ENCODE measurements at places on chromosomes 11 and 22.
A peak's percentile ranks its signal among the peaks of the same experiment; 100 is the strongest.

GRCh38 chr11:112537846-112538330, 277.2 kb upstream of the PLET1 start:
- no peak for DNase-seq

GRCh38 chr11:20310137-20310536, 53.4 kb upstream of the HTATIP2 start:
- no peak for DNase-seq

- DNase-seq: no peak
These were observed 625.9 kb downstream of the TBC1D22A start for GRCh38 chr22:47388331-47388730.

DNA sequence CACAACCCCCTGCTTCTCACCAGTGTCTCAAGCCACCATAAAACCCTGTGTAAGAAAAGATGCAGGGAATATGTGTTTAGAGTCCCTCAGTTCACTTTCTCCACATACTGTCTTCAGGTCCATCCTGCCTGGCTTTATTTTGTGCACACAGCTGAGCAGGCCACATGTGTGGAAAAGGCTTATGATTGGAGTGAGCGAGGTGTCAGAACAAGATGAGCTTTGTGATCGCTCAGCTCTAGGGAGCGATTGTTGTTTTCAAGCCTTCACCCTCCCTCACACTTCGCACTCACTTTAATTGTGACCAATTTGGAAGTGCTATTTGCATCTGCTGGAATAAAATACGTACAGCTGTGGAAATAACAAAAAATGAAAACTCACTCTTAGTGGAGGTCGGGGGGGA, 931.1 kb upstream of the TENM4 start:
- no peak for DNase-seq

GRCh38 chr11:94853836-94854235, 85.7 kb downstream of the AMOTL1 start:
- DNase-seq: no peak

GRCh38 chr11:57251491-57252104, 14.5 kb upstream of the APLNR start:
- peak; percentile 42 for DNase-seq

DNA sequence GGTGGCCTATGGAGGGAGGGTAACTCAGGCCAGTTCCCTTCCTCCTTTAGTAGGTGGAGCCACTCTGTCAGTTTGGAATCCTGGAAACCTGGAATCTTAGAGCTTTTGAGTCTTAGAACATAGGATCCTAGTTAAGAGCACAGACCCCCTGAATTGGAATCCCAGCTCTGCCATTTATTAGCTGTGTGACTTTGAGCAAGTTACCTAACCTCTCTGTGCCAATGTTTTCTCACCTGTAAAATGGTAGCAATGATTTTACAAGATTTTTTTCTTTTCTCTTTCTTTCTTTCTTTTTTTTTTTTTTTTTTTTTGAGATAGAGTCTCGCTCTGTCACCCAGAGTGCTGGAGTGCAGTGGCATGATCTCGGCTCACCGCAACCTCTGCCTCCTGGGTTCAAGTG, 17.1 kb upstream of the CACNA1I start:
- no peak for DNase-seq

GRCh38 chr22:36155702-36156101, 4.9 kb downstream of the APOL3 start:
- no peak for DNase-seq

DNA sequence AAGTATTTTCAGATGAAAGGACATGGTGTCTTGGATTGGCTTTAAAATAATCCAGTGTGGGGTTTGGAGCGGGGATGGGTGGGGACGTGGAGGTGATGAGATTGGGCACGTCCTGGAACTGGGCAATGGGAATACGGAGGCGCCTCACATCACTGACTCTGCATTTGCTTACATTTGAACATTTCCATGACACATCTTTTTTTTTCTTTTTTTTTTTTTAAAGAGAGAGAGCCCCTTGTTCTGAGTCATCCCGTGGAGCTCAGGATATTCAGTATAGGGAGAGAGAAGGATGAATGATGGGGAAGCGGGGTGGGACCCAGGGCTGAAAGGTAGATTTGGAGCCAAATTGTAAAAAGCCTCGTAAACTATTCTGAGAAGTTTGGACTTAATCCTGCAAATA, 142.7 kb downstream of the FBXO7 start:
- peak; percentile 49 for DNase-seq

GRCh38 chr11:2887515-2888195, 2.1 kb upstream of the CDKN1C start:
- no peak for DNase-seq

DNA sequence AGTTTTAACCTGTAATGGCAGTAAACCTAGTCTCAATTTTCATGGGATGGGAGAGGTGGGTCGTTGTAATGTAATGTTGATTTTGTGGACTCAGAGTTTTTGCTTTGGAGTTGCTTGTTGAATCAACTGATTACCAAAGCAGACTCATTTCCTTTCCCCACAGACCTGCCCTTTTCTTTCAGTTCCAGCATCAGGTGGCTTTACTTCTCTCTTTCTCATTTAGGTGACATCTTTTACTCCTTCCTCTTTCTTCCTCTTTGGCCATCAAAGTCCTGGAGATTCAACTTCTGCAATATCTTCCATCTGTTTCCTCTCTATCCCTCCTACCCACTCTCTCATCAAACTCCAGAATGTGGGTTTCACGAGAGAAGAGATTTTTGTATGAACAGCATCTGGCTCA, 313.9 kb downstream of the TMEM135 start:
- DNase-seq: no peak

GRCh38 chr11:33779849-33780528, 5.7 kb upstream of the FBXO3 start:
- DNase-seq: peak; percentile 85

GRCh38 chr22:29716814-29717545, 2.8 kb upstream of the CABP7 start:
- DNase-seq: peak; percentile 65

GRCh38 chr22:21917181-21917958, 35.3 kb downstream of the PPM1F start:
- DNase-seq: no peak

- DNase-seq: no peak
These were observed 35.6 kb upstream of the EHF start for GRCh38 chr11:34585304-34585734.

DNA sequence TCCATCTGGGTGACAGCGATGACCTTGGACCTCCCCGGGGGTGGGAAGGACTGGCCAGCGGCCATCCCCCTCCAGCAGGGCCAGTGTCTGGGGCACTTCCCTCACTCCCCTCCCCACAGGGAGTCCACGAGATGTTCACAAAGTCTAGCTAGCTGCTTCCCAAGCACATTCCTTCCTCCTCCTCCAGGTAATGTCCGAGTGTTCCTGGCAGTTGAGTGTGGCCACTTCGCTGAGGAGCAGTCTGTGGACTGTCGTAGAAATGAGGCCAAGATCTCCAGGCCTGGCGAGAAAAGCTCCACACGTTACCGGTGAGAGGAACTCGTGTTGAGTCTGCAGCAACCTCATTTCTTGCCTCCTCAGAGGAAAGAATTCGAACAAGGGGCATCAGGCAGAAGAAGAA, 425.5 kb downstream of the BRD1 start:
- no peak for DNase-seq

DNA sequence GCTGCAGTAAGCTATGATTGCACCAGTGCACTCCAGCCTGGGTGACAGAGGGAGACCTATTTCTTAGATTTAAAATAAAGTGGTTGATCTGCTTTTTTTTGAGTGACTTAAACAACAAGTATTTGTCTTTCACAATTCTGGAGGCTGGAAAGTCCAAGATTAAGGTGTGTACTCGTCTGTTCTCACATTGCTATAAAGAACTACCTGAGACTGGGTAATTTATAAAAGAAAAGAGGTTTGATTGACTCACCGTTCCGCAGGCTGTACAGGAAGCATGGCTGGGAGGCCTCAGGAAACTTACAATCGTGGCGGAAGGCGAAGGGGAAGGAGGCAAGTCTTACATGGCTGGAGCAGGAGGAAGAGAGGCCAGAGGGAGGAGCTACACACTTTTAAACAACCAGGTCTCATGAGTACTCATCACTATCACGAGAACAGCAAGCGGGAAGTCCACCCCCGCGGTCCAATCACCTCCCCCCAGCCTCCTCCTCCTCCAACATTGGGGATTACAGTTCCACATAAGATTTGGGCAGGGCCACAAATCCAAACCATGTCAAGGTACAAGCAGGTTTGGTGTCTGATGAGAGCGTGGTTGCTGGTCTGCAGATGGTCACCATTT, 19.7 kb upstream of the OSBPL5 start:
- no peak for DNase-seq

GRCh38 chr22:27435844-27436576, 365.5 kb downstream of the MN1 start:
- peak; percentile 60 for DNase-seq

DNA sequence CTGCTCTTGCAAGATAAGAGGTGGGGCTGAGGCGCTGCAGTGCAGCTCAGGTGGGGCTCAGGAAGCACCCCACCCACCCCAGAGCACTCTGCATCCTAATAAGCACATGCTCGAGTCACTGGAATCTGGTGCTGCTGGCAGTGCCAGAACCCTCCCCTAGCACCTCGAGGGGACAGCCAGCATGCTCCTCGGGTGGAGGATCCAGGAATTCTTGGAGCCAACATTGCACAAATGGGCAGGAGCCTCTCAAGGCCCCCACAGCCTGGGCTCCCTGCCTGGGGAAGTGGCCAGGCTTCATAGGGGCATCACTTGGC, 27.5 kb upstream of the CABP7 start:
- DNase-seq: no peak

DNA sequence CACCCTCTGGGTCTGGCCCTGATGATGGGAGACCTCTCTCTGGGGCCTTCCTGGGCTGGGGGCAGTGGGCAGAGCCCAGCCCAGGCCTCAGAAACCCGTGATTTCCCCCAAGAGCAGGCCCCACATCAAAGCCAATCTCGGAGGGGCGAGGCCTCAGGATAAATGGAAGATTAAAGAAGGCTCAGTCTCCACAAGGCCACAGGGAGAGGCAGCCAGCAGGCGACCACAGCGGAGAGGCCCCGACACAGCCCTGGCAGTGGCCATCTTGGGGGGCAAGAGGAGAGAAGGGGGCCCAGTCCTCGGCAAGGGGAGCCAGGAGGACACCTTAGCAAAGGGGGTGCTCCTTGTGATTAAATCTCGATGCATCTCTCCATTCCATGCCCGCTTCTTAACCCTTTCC, 12.5 kb upstream of the CREB3L1 start:
- DNase-seq: no peak

DNA sequence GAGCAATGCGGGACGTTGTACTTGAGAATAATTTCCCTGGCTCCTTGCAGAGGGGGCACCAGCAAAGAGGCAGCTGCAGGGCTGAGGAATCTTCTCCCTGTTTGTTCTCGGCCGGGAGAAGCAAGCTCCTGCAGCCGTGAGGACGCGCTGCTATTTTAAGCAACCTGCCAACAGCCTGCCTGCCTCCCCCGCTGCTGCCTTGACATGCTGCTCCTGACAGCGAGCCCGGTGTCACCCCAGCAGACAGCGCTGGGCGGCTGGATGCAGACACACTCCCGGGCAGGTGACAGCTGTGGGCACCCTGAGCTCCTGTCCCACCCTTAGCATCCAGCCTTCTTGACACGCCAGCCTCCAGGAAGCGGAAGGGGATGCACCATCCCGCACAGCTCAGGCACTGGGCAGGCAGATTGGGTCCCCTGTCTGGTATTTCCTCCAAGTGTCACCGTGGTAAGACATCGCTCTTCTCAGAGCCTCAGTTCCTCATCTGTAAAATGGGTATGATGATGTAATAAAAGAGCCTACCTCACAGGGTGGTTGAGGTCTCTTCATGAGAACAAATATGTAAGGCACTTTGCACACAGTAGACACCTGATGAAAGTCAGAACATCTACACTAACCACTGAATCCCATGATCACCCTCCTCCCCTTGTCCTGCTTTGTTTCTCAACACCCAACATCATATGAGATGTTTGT, 530.6 kb downstream of the MN1 start:
- DNase-seq: peak; percentile 47

- no peak for DNase-seq
These were observed 11.8 kb upstream of the FBLN1 start for GRCh38 chr22:45490836-45491235.

GRCh38 chr11:44515048-44515447, 50.4 kb upstream of the CD82 start:
- DNase-seq: no peak

DNA sequence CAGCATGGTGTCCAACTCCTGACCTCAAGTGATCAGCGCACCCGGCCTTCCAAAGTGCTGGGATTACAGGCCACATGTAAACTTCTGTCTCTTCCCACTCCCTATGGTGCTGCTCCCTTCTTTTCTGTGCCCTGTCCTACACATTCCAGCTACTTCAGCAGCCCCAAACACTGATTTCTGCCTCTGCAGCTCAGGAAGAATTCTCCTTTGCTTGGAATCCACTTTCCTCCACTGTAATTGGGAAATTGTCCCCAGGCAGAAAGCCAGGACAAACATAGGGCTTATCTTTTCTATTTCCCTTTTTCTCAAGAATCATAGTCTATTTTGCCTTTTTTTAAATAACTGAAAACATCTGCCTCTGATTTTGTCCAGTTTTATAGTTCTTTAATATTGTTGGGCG, 21.3 kb upstream of the DRG1 start:
- peak; percentile 26 for DNase-seq

- no peak for DNase-seq
These were observed 123.4 kb upstream of the CSNK2A3 start for GRCh38 chr11:11476499-11476898.

DNA sequence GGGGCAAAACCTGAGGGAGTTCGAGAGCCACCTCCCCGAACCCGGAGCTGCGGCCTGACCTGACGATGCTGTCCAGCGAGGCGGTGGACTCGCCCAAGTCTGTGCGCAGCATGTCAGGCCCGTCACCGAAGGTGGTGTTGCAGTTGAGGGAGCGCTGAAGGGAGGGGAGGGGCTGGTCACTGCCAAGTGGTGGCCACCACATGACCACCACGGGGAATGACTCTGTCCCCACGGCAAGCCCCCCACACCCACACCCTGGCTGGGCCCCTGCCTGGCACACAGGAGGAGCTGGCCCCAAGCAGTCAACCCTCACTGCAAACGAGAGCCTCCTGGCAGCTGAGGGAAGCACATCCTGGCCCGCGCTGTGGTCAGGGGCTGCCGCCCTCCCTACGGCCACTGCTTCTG, 30.8 kb downstream of the TRMU start:
- no peak for DNase-seq

- no peak for DNase-seq
These were observed 19.0 kb downstream of the RFPL3 start for GRCh38 chr22:32376681-32377080.

DNA sequence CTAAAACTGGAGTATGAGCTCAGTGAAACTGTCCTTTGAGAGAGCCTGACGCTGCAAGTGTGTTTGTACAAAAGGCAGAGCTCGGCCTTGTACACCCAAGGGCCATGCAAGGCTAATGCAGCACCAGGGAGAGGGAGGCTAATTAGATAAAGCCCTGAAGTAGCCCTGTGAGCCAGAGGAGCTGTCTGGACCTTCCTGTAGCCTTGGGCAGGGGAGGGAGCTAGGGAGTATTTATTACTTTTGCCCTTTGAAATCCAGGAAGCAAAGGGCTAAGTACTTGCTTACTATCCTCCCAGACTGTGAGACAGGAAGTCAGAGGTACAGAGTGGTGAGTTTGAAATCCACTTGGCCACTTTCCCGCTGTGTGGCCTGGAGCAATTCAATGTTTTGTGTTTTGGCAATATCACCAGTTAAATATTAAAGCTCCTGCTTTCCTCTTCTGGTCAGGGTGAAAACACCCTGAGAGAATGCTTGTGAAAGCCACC, 10.2 kb upstream of the LDHA start:
- peak; percentile 75 for DNase-seq

- peak; percentile 32 for DNase-seq
These were observed 11.8 kb downstream of the TBC1D10A start for GRCh38 chr22:30314915-30315314.

- no peak for DNase-seq
These were observed 29.8 kb downstream of the LIF start for GRCh38 chr22:30216710-30217109.

Data from fibroblast of skin of right biceps (primary cell).